ENCODE measurements at places on chromosomes 1 and 21.

- no peak for DNase-seq
Measured at GRCh38 chr1:14733048-14733778, 134.7 kb downstream of the KAZN start.

DNA sequence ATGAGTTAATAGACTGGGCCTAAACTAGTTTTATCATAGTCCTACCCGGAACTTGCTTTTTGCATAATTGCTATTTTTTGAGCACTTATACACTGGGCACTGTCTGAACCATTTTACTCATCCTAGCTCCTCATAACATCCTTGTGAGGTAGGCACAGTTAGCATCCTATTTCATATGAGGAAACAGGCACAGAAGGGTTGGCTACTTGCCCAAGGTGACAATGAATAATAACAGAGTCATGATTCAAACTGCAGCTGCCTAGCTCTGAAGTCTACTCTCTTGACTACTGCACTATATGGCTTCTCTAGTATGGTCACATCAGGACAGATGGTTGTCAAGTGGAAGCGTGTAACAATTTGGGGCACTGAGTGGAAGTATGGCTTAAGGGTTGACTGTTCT lies 18.2 kb upstream of the RC3H1 start:
- peak; percentile 26 for DNase-seq

- no peak for DNase-seq
Measured at GRCh38 chr1:13643017-13643416, 57.0 kb upstream of the PRDM2 start.

DNA sequence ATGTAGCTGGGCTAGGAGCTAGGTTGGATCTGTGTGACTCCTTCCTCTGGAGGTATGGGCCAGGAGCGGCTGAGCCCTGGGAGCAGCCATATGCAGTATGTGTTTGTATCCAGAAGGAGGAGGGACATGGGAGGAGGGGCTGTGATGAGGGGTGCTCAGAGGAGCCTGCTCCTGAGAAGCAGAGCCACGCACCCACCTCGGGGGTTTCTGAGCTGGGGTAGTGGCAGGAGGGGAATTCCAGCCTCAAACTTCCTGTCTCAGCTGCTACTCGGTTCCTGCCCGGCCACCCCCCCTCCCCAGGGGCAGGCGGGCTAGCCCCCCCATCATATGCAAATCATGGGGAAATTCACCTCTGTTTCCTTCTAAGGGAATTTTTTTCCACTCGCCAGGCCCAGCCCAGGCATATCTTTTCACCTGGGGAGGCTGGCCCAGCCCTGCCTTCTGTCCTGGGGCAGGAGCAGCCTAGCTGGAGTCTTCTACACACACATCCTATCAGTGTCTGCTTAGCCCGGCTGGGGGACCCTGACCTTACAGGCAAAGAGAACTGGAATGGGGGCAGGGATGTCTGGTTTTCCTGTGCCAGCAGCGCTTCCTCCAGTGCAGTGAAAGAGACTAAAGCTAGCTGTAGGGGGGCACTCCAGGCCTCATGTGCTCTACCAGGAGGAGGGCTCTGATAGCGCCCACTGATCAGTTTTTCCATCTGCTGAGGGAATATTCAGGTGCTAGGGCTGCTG lies 3.0 kb downstream of the ZC3H12A start:
- peak; percentile 76 for DNase-seq

GRCh38 chr1:214540324-214540723 lies 11.1 kb downstream of the PTPN14 start:
- no peak for DNase-seq

DNA sequence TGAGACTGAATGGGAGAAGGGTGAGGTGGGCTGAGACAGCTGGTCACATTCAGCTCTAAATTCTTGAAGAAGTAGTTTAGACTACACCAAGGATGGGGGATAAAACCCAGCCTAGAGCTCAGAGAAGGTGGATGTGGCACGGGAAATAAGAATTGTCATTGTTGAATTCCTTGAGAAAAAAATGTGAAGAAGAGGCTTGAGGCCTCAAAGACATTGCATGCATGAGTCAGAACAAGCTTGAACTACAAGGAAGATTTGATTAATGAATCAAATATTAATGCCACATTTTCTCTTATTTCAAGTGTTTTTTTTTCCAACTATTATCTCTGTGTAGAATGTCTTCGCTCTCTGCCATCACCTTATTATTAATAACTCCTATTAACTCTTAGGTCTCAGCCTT lies 58.9 kb downstream of the MAP3K7CL start:
- no peak for DNase-seq

DNA sequence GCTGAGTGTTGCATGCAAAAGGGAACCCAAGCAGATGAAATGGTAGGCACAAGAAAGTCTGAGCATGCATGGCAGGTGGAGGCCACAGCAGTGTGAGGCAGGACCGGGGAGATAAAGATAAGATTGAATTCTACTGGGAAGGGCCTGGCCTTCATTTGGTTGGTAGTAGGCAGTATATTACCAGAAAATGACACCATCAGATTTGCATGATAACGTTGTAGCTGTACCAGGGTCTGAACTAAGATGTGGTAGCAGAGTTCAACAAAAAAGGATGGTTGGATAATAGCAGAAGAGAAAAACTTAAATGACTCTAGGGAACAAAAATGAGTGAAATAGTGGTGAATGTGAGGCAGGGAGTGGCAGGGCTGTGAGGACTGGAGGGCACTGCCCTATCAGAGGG lies 75.6 kb upstream of the DNAJC6 start:
- DNase-seq = no peak

- peak; percentile 15 for DNase-seq
Measured at GRCh38 chr1:187383366-187383765, 554.6 kb downstream of the PLA2G4A start.

DNA sequence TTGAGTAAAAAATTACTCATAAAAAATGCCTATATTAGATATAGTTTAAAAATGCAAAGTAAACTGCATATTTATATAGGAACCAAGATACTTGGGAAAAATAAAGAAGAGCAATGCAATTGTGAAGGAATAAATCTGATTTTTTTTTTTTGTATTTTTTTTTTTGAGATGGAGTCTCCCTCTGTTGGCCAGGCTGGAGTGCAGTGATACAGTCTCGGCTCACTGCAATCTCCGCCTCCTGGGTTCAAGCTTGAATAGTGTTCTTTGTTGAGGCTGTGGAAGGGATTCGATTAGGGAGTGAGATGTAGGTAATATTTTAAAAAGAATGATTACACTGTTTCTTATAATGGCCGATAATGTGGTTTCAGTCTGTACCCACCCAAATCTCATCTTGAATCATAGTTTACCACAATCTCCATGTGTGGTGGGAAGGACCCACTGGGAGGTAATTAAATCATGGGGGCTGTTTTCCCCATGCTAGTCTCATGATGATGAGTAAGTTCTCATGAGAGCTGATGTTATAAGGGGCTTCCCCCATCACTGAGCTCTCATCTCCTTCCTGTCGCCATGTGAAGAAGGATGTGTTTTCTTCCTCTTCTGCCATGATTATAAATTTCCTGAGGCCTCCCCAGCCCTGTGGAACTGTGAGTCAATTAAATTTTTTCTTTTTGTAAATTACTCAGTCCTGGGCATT lies 1765.9 kb downstream of the PLA2G4A start:
- no peak for DNase-seq

DNA sequence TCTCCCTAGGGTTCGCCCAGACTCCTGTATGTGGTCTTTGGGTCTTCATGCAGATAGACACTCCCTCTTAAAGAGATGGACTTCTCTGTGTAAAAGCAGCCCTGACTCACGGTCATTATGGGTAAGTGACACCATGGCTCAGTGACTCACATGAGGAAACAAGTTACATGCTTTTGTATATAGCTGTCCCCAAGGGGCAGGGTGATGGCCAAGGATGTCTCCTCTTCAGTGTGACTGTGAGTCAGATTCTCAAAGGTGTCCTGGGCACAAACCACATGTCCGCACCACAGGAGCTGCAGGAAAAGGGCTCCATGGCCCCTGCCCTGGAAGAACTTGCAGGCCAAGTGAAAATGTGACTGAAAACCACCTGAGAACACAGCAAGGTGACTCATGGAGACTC lies 380.4 kb downstream of the NPHP4 start:
- no peak for DNase-seq

GRCh38 chr1:15423355-15424077 lies 13.8 kb downstream of the EFHD2 start:
- no peak for DNase-seq

DNA sequence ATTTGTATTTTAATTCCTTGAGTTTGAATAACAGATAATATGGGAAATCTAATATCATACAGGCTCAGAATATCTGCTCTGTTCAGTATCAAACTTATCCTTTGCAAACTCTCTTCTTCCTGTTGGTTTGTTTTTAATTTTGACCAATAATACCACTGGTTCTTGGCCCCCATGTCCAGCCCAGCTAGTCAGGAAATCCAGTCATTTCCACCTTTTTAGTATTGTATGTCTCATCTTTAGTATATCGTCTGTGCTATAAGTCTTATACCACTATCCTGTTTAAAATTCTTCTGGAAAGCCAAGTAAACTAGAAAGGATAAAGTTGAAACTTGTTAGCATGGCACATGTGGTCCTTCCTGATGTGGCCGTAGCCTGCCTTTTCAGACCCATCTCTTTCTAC lies 10.7 kb downstream of the SCCPDH start:
- no peak for DNase-seq

DNA sequence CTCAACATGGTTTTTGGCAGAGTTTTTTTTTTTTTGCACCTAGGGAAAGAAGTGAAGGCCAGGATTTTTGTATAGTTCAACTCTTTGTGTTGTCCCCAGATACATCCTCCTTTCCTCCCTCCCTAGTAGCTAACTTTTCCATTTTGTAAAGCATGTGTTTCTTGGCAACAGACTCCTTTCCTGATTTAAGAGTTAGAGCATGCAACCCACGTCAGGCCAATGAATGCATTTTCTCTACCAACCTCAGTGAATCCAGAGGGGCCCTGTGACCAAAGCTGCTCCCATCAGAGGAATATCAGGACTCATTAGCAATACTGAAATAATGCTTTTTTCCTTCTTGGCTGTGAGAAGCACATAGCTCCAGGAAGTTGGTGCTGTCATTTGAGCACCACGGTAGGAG lies 287.2 kb downstream of the LMO4 start:
- DNase-seq = no peak

- DNase-seq = no peak
Measured at GRCh38 chr1:99849413-99849743, 783 bp upstream of the AGL start.

- peak; percentile 93 for DNase-seq
Measured at GRCh38 chr1:51000160-51000559, 30.1 kb downstream of the CDKN2C start.

- no peak for DNase-seq
Measured at GRCh38 chr21:42624936-42625335, 28.5 kb upstream of the PDE9A start.

DNA sequence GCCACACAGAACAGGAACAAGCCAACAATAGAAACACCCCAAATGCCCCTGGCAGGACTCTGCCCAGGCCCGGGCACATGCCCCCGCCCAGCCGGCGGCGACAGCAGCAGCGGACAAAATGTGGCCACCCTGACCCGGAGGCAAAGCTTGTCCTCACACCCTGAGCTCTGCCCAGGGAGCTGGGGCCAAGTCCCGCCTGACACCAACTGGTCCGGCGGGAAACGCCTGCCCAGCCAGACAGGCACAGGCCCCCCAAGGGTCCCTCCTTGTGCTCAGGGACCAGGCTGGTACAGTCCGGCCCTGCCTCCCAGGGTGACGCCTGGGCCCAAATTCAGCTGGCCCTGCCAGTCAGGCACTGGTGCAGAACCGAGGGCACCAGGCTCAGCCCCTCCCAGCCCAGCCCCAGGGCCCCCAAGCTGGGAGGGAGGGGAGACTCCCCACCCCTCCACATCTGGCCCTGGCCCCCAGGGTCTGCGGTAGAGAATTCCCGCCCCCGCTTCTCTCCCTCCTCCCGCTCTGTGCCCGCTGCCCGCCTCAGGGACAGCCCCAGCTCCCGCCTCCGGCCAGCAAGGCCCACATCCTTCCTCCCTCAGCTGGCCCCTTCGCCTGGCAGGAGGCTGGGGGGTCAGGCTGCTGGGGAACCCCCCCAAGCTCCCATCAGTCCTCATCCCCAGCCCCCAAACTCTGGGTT lies 2.0 kb downstream of the AHDC1 start:
- DNase-seq = peak; percentile 34

DNA sequence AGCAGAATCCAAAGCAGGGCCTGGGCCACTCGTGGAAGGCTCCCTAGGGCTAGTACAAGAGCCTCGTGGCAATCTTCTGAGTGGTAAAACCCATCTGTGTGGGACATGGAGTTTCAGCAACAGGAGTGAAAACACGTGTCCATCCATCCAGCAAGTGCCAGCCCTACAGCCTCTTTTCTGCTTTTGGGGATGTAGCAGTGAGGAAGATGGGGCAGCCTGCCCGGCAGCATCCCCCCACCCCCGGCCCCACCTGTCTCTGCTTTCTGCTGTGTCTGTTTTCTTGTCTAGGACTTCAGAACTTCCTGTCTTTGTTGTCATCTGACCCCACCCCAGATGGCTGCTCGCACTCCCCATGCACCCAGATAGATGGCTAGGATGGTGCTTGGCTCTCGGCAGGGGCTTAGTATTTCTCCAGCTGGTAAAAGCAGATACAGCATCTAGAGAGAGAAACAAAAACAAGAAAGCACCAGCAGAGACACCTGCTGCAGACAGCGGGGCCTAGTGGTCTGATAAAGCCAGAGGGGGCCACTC lies 1.5 kb downstream of the CPTP start:
- peak; percentile 66 for DNase-seq

GRCh38 chr1:201471772-201472171 lies 2.8 kb upstream of the PHLDA3 start:
- DNase-seq = no peak

GRCh38 chr1:86151427-86151826 lies 5.1 kb downstream of the COL24A1 start:
- DNase-seq = no peak

DNA sequence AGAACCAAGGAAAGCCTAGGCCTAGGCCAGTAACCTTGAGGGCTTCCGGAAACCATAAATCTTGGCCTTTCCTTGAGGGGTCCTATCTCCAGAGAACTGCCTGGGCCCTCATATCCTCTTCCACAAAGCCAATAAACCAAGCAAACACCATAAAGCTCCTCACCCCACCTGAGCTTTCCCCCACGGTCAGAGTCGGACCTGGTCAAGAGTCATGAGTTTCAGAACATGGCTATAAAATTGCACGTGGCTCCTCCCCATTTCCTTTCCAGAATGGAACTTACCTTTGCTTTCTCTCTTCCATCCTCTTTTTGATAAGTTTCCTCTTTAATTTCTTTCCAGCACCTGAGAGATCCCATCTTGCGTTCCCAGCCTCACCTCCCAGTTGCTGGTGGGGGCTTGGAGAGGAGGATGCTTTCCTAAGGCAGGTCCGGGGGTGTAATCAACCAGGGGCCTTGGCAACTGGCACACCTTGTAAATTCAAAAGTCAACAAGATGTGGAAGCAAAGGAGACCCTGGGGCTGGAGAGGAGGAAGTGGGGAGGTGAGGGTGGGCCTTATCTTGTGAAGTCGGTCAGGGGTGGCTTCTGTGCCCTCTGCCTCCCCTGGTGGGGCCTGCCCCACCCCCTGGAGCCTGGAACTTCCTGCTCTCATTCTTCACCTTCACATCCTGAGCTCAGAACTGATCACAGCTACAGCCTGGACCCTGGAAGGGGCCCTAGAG lies 259.9 kb downstream of the FOXD2 start:
- DNase-seq = no peak

Data from NAMALWA (cell line).